ENCODE measurements at places on chromosomes 11 and 22.

GRCh38 chr11:43952401-43953342 lies 10.2 kb downstream of the C11orf96 start:
- DNase-seq: no peak

DNA sequence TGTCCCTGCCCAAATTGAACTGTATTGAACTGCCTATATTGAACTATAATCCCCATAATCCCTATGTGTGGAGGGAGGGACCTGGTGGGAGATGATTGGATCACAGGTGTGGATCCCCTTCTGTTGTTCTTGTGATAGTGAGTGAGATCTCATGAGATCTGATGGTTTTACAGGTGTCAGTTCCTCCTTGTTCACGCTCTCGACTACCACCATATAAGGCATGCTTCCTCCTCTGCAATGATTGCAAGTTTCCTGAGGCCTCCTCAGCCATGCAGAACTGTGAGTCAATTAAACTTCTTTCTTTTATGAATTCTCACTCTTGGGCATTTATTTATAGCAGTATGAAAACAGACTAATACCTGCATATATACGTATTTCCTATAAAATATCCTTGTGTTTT lies 206.5 kb upstream of the PDGFD start:
- no peak for DNase-seq

- DNase-seq: no peak
These were observed 141.0 kb downstream of the ARHGAP42 start for GRCh38 chr11:100827934-100828661.

GRCh38 chr11:39780131-39780530 lies 1679.3 kb downstream of the LRRC4C start:
- no peak for DNase-seq

DNA sequence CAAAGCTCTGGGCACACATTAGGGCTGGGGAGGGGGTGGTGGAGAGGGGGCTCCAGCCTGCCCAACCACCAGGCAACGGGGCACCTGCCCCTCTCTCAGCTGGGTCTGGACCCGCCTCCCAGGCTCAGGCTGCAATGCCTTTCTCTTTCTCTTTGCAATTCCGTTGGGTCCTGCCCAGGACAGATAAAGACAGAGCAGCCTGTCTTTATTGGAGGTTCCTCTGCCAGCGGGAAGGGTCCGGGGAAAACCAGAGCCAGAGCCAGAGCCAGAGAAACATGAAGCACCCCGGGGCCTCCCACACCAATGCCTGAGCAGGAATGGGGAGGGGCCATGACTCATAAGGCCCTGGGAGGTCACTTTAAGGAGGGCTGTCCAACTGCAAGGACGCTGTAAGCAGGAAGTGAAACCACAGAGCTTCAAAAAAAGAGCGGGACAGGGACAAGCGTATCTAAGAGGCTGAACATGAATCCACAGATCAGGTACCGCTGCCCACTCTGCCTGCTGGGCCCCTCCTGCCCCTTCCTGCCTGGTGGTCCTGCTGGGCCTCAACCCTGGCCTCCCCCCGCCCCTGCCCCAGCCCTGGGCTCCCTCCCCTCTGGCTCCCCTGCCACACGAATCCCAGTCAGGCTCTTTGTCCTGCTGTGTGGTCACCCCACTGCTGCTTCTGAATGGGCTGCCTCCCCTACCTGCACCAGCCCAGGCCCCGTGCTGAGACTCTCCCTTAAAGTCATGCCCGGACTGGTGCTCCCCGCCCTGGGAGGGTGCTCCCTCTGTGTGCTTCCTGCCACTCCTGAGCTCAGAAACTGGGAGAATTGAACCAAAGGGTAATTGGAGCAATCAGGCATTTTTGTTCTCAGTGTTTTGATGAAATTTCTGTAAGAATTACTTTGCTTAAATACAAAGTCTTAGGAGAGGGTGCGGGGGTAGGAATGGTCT lies at the start of gene APOBEC3B:
APOBEC3B (plus strand) TSS at position 356 of the 936 bp plus-strand sequence; CDS start at position 463, 107 bp downstream.
- DNase-seq: peak; percentile 56

GRCh38 chr11:134599299-134599771 lies 187.3 kb upstream of the B3GAT1 start:
- DNase-seq: no peak
